Islet precursor cell (in vitro differentiated cells): ENCODE measurements at places on chromosomes 2 and 18.

DNA sequence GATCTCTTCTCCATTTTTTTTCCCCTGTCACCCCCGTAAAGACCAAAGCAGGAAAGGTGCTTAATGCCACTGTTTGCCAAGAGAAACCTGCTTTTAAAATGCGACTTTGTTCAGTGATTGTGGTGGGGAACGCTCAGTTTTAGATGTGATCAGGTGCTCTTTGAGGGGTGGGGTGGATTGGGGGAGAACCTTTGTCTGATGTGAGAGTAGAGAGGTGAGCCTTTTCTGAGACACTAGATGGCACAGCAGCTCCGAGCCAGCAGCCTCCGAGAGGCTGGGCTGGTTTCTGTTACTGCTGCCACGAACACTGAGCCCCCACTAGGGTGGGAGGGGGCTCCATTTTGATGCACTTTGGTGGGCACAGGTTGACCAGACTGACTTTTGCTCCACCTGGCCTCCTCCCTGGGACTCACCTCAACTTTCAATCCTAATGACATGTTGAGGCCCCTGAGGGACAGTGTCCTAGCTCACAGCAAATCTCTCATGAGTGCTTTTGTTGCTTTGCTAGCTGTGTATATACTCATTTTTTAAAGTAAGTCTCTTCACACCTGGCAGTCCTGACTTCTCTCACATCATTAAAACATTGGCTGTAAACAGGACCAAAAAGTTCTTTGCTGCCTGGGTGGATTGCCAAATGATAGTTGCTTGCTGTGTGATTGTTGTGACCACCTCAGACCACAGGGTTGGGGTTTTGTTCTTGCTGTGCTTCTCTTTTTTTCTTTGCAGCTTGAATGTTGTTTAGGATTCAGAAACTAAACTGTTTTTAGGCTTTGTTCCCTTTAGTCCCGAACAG lies 98.2 kb upstream of the MAP3K20 start:
- DNase-seq = no peak

GRCh38 chr2:159073256-159073655 lies 104.8 kb downstream of the TANC1 start:
- no peak for DNase-seq

DNA sequence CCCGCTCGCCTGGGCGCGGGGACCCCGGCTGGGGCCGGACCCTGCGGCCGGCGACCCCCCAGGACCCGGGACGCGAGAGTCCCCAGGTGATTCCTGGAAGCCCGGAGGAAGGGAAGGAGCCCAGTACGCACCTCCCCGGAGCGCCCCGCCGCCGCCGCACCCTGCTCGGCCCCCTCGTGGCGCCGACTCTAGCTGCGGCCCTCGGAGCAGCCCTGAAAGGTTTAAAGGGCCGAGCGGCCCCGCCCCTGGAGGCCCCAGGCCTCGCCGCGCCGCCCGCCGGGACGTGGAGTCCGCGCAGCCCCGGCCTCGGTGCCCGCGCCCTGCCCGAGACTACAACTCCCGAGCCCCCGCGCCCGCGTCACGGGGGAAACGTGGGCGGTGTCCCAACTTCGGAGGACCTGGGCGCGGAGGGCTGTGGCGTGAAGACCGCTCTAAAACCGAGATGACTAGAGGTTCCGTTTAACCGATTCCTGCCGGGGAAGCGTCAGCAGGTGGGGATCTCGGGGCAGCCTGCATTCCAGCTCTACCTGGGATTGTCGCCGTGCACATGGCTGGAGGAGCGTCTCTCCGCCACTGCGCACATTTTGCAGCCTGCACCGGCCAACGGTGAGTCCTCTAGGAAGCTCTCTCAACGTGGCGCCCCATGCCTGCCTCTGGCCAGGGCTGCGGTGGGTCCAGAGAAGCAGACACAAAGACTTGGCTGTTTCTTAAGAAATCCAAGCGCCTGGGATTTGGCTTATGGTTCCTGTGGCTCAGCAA lies at the start of gene TMEM150A:
Gene TMEM150A, minus strand, starts transcription at position 223 of the 759 bp plus-strand sequence. CDS start 750 bp downstream, outside the sequence.
- peak; percentile 95 for DNase-seq

DNA sequence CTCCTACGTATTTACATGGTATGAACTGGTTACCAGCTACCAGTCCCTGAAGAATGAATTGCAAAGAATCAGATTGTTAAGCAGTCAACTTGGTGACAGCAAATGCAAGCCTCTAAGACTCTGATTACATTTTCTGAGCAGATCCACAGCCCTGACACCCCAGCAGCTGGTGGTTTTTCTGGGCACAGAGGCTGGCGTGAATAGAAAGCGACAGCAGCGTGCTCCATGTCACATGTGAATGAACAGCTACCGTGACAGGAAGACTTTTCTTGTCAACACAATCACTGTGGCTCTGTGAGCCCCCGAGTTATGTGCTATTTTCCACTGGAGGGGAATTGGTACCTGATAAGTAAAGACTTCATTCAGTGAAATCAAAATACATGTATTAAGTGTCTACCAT lies 93.2 kb upstream of the CBLN2 start:
- no peak for DNase-seq

GRCh38 chr2:879540-879939 lies 71.1 kb upstream of the SNTG2 start:
- DNase-seq = no peak

GRCh38 chr2:210503001-210503623 lies 26.6 kb upstream of the LANCL1 start:
- DNase-seq = peak; percentile 54

GRCh38 chr2:163943403-163944346 lies 207.9 kb upstream of the FIGN start:
- peak; percentile 89 for DNase-seq

DNA sequence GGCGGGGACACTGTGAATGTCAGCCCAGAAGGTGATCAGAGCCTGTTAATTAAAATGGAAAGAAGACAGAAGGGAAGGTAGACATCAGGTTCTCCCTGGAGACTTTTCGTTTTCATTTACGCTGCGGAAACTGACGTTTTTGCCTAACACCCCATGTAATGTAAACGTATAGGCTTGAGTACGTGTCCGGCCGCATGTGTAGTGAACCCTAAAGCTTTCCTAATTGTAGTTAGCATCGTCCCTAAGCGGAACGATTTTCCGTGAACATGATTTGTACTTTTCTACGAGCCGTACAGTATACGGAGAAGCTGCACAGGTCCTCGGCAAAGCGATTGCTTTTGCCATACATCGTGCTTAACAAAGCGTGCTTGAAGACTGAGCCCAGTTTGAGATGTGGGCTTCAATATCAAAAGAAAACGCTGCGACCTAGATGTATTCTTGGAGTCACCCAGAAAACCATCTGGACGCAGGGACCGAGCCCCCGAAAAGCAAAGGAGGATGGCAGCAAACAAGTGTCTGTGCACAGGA lies 284 bp downstream of the TIMM21 start:
- DNase-seq = no peak

- DNase-seq = no peak
Observed at GRCh38 chr2:66127061-66127460, 307.9 kb upstream of the MEIS1 start.

- DNase-seq = no peak
Observed at GRCh38 chr2:231362555-231363184, 32.8 kb upstream of the B3GNT7 start.

DNA sequence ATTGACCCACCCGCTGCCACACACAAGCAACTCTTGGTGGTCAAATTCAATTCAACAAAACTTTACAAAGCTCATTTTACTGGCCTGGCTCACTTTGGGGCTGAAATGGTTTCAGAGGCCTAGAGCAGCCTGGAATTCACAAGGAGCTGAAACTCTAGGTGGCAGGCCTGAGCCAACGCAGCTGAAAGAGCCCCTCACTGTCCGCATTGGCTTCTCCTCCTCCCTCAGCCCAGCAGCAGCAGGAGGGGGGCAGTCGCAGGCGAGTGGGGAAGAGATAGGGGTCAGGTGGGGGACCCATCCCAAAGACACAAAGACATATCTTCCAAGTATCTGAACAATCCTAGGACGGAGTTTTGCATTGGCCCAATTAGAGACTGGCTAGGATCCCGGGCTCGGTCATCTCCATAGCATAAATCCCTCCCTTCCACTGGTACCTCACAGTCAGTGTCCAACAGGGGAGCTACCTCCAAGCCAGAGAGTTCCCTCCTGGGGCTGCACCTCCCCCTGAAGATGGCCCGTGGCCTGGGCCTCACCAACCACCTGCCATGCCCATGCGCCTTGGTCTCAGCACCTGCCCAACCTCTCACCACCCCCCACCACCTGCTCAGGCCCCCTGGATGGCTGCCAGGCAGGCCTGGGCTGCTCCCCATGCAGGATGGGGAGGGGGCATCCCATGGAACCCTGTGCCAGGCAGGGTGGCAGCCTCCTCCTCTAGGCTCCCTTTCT lies 113.4 kb downstream of the ZBTB7C start:
- peak; percentile 74 for DNase-seq

- DNase-seq = no peak
Observed at GRCh38 chr18:4107049-4107467, 348.0 kb downstream of the DLGAP1 start.

GRCh38 chr2:106095478-106096298 lies 98.4 kb downstream of the UXS1 start:
- peak; percentile 40 for DNase-seq

DNA sequence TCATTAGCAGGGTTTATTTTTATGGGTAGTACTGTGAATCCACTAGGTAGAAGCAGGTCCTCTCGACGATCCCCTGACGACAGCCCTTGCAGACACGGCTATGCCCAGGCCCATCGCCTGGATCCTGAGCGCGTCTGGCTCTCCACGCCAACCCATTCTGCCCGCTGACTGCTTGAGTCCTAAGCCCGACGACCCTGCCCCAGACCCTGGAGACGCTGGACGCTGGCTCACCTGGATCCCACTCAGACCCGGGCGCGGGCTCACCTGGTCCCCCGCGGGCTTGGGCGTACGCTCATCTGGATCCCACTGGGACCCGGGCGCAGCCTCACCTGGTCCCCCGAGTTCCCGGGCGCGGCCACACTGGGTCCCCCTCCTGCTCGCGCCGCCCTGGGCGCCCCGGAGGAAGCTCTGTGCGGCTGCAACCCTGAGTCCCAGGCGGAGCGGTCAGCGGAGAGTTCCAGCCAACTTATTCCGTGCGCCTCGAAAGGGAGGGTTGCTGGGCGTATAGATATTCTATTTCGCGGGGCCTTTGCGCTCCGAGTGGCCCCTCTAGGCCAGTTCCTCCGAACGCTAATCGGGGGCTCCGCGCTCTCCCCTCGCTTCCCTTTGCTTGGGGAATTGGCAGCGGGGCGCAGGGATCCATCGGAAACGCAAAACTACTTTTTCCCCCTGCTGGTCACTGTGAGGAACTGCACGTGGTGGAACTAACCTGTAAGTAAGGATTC lies 22.4 kb upstream of the RMP24 start:
- peak; percentile 77 for DNase-seq

DNA sequence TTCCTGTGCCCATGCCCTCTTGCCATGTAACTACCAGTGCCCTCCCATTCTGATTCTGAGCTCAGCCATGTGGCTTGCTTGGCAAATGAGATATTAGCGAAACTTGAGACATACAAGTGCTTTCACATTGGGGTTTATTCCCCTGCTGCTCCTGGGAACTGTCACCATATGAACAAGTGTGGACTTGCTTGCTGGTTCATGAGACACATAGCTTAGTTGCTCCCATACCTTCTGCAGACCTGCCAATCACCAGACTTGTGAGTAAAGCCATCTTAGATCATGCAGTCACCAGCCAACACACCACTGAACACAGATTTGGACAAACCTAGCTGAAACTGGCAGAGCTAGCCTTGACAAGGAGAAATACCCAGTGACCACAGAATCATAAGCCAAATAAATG lies 155.1 kb downstream of the SS18 start:
- no peak for DNase-seq

DNA sequence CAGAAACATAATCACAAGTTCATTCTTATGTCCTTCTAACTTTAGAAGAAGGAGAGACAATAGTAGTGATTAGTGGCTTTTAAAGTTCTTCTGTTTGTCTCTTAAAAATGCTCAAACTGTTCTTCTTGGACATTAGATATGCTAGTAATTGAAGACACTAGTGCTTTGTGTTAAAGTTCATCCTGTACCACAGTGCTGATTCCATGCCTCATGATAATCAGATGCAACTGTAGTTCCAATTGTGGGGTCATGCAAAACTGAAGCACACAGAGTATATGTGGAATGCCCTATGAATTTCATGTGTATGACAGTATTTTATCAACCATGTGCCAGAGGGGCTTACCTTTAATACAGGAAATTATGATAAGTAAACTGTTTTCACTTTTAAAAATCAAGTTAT lies 11.4 kb upstream of the KCNJ13 start:
- DNase-seq = no peak

GRCh38 chr2:240685771-240686371 lies 3.2 kb upstream of the AQP12B start:
- DNase-seq = peak; percentile 80

DNA sequence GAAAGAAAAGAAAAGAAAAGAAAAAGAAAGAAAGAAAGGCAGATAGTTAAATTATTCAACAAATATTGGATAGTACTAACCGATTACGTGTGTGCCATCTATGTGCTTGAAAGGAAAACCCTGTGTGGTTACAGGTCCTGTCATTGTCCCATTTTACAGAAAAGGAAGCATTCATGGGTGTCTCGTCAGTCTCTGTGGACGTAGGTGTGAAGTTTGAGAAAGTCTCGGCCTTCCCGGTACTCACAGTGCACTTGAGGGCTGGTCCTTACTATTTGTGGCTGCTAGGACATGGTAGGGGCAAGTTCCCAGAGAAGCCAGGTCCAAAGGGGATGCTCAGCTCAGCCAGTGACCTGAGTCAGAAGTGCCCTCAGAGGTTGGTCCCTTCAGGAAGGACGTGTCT lies 19.3 kb downstream of the SH3YL1 start:
- DNase-seq = no peak

- DNase-seq = no peak
Observed at GRCh38 chr2:203025592-203025991, 10.9 kb downstream of the NBEAL1 start.

GRCh38 chr2:75018162-75018561 lies 59.7 kb downstream of the POLE4 start:
- no peak for DNase-seq

DNA sequence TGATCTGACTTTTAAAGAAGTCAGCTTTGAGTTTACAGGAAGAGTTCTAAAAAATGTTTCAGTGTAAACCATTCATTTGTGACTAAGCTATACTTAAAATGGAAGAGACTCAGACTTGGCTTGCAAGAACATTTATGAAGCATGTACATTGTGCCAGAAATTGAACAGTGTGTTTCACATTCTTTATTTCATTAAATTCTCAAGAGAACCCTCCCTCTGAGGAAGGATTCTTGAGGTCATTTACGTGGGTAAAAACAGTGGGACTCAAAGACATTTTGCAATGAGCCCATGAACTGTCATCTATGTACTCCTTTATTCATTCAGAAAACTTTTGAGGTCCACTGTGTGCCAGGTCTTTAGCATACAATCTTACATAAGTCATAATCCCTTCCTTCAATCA lies 143.6 kb upstream of the ZNF521 start:
- no peak for DNase-seq

DNA sequence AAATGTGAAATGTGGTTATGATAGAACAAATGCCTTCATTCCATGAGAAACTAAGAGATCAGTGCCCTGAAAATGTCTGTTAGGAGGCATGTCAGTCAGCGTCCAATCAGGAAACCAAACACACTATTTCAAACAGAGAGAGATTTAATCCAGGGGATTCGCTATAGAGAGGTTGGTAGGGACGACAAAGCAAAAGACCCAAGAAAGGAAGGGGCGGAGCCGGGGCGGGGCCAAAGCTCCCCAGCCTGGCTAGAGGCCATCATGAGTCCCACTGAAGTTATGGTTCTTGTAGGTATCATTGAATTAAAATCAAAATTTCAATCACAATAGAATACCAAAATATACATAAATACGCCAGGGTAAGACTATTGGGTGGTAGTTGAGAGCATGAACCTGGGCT lies 32.9 kb upstream of the RNF149 start:
- no peak for DNase-seq
